ENCODE measurements at places on chromosomes 13 and 19. TPM values are rescaled to one million over a fixed set of nuclear protein-coding genes. Genes with fewer than 3 reads are reported as not detected.
A peak's percentile ranks its signal among the peaks of the same experiment; 100 is the strongest.

FAM83E gene
- 109 TPM for polyA plus RNA-seq

KLK1 gene
- polyA plus RNA-seq: 398 TPM

- H3K27me3 ChIP-seq: no peaks in the 10 kb centered on the region
- no peak overlapping the region for H3K27ac ChIP-seq
- peaks cover 15% of the 10 kb centered on the region for H3K4me1 ChIP-seq
- H3K36me3 ChIP-seq: no peaks in the 10 kb centered on the region
- DNase-seq: no peak
Observed at GRCh38 chr19:3192228-3192635, 6.5 kb downstream of the NCLN start.

TPRX2 gene
- polyA plus RNA-seq: not detected

ABCA7 gene
- polyA plus RNA-seq: 9.9 TPM

DNA sequence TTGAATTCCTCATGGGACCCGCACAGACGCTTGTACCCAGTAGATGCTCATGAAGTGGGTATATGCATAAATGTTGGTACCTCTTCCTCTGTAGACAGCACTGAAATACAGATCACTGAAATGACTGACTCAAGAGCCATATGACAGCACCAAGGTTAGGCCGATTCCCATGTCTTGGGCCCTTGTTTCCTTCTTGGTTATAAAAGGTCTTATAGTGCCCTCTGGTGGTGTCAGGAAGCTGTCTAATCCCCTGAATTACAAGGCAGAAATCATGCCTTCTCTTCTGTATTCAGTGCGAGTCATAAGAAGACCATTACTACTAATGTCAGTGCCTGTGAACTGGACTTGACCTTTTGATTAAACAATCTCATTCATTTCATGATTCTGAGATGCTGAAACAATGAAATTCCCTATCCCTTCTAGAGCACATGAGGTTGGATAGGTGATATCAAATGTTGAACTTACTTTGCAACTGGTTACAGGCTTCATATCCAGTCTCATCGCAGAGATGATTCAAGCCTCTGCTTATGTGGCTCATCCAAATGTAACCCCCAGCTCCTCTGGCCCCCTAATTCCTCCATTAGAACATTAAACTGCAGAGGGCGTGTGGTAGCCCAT, 59.7 kb downstream of the SPATA13 start:
- H3K27ac ChIP-seq: peak overlapping the region; percentile 41
- H3K4me1 ChIP-seq: peaks cover 25% of the 10 kb centered on the region
- no peak overlapping the region for H3K4me3 ChIP-seq
- H3K36me3 ChIP-seq: peaks cover 12% of the 10 kb centered on the region
- H3K27me3 ChIP-seq: no peaks in the 10 kb centered on the region

GRCh38 chr19:46650445-46650844, 10.5 kb downstream of the DACT3 start:
- H3K27ac ChIP-seq: peak overlapping the region; percentile 30
- H3K4me3 ChIP-seq: no peak overlapping the region
- H3K4me1 ChIP-seq: peaks cover 34% of the 10 kb centered on the region
- peaks cover 3% of the 10 kb centered on the region for H3K27me3 ChIP-seq

DNA sequence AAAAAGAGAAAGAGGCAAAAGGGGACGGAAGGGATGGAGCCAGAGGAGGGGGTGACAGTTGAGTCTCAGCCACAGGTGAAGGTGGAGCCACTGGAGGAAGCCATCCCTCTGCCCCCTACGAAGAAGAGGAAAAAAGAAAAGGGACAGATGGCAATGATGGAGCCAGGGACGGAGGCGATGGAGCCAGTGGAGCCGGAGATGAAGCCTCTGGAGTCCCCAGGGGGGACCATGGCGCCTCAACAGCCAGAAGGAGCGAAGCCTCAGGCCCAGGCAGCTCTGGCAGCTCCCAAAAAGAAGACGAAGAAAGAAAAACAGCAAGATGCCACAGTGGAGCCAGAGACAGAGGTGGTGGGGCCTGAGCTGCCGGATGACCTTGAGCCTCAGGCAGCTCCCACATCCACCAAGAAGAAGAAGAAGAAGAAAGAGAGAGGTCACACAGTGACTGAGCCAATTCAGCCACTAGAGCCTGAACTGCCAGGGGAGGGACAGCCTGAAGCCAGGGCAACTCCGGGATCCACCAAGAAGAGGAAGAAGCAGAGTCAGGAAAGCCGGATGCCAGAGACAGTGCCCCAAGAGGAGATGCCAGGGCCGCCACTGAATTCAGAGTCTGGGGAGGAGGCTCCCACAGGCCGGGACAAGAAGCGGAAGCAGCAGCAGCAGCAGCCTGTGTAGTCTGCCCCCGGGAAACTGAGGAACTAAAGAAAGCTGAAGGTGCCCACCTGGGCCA, 2.5 kb downstream of the POLR1G start:
- no peak overlapping the region for H3K4me3 ChIP-seq
- peaks cover 2% of the 10 kb centered on the region for H3K4me1 ChIP-seq
- no peak overlapping the region for H3K27ac ChIP-seq
- peaks cover 12% of the 10 kb centered on the region for H3K27me3 ChIP-seq
- DNase-seq: no peak

- H3K36me3 ChIP-seq: no peaks in the 10 kb centered on the region
- DNase-seq: peak; percentile 67
- no peak overlapping the region for H3K27ac ChIP-seq
- H3K4me1 ChIP-seq: no peaks in the 10 kb centered on the region
- H3K27me3 ChIP-seq: no peaks in the 10 kb centered on the region
- H3K4me3 ChIP-seq: no peak overlapping the region
Observed at GRCh38 chr19:3543150-3544057, 4.4 kb downstream of the TEKTIP1 start.

- DNase-seq: no peak
- H3K27me3 ChIP-seq: no peaks in the 10 kb centered on the region
- H3K4me1 ChIP-seq: no peaks in the 10 kb centered on the region
- H3K4me3 ChIP-seq: no peak overlapping the region
Observed at GRCh38 chr13:47168618-47169017, 271.8 kb upstream of the HTR2A start.

- H3K36me3 ChIP-seq: peaks cover 83% of the 10 kb centered on the region
- no peaks in the 10 kb centered on the region for H3K4me1 ChIP-seq
- H3K4me3 ChIP-seq: no peak overlapping the region
- no peak overlapping the region for H3K27ac ChIP-seq
Observed at GRCh38 chr19:1819341-1820255, 7.5 kb upstream of the ATP8B3 start.

- no peak overlapping the region for H3K4me3 ChIP-seq
- DNase-seq: no peak
- H3K4me1 ChIP-seq: no peaks in the 10 kb centered on the region
- no peaks in the 10 kb centered on the region for H3K36me3 ChIP-seq
- no peak overlapping the region for H3K27ac ChIP-seq
Observed at GRCh38 chr13:73224703-73225102, 165.9 kb downstream of the KLF5 start.

OBI1 gene
- polyA plus RNA-seq: 5.6 TPM

DNA sequence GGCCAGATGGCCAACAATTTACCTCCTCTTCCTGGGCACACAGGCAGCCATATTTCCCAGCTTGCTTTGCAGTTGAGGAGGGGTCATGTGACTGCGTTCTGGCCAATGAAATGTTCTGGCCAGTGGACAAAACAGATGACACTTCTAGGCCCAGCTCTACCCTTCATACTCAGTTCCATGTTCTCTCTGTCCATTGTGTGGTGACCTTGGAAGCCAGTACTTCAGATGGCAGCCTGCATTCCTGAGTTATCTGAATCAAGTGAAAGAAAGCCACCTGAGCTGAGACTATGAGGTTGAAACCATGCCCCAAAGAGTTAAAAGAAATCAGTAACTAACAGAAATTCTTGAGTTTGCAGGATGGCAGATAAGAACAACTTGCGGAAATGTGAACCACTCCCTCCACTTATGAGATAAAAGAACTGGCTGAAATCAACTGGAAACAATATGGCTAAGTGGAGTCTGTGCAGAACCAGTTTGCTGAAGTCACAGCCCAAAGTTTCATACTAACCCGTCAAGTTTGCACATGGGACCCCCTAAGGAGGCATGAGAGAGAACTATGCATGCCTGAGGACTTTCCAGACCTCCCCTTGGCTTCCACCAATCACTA, 8.1 kb downstream of the FAM187B start:
- no peak for DNase-seq
- H3K4me1 ChIP-seq: no peaks in the 10 kb centered on the region
- no peaks in the 10 kb centered on the region for H3K36me3 ChIP-seq
- H3K4me3 ChIP-seq: no peak overlapping the region
- no peak overlapping the region for H3K27ac ChIP-seq
- H3K27me3 ChIP-seq: peaks cover 6% of the 10 kb centered on the region

- peak overlapping the region; percentile 84 for H3K4me3 ChIP-seq
- no peaks in the 10 kb centered on the region for H3K27me3 ChIP-seq
- H3K4me1 ChIP-seq: peaks cover 38% of the 10 kb centered on the region
- peak; percentile 84 for DNase-seq
- H3K36me3 ChIP-seq: peaks cover 11% of the 10 kb centered on the region
Observed at GRCh38 chr19:2428321-2428690, 920 bp upstream of the TIMM13 start.

CD22 gene
- 107 TPM for polyA plus RNA-seq

DNA sequence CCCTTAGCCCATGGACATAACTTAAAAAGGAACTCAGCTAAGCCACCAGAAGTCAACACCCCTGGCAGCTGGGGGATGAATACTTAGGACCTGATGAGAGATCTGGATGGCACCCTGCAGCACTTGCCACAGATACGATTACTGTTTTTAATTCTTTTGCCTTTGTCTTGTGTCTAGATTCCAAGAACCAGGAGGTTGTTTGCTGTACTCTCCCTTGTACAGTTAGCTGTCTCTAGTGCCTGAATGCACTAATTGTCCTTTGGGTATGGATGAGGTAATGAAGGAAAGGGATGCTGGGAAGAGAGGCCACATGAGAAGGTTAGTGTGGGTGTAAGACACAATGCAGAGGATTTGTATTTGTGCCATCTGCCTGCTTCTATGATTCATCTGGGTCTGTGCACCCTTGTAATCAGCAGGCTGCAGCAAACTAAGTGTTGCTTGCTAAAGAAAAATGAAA, 385.8 kb downstream of the KCNRG start:
- H3K36me3 ChIP-seq: no peaks in the 10 kb centered on the region
- H3K4me3 ChIP-seq: no peak overlapping the region
- no peaks in the 10 kb centered on the region for H3K27me3 ChIP-seq
- H3K27ac ChIP-seq: no peak overlapping the region
- peaks cover 35% of the 10 kb centered on the region for H3K4me1 ChIP-seq

DNA sequence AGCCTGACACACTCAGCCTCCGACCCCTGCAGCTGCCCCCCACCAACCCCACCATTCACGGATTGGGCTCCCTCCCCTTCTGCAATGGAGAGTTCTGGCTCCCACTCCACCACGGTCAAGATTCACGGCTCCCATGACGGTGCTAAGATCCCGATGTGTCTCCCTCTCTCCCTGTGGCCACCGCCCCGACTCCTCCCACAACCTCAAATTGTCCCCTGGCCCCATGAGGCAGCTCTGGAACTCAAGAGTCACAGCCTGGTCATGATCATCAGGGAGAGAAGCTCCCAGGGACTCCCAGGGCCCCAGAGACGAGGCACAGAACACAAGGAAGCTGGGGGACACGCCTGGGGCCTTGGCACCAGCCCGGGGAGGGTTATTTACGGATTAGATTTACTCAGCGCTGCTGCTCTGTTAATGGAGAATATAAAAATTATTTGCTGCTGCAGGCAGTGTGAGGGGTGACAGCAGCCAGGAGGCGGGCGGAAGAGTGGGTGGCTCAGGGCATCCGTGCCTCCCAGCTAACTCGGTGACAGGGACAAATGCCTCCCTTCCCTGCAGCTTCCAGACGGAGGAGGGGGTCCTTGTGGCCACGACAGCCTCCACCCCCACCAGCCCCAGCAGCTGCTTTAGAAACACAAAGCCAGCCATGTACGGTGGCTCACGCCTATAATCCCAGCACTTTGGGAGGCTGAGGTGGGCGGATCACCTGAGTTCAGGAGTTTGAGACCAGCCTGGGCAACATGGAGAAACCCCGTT, 184.2 kb downstream of the PTPRS start:
- H3K27me3 ChIP-seq: no peaks in the 10 kb centered on the region
- no peaks in the 10 kb centered on the region for H3K36me3 ChIP-seq

- no peaks in the 10 kb centered on the region for H3K36me3 ChIP-seq
- no peaks in the 10 kb centered on the region for H3K4me1 ChIP-seq
- H3K27ac ChIP-seq: no peak overlapping the region
- no peak overlapping the region for H3K4me3 ChIP-seq
- no peaks in the 10 kb centered on the region for H3K27me3 ChIP-seq
Observed at GRCh38 chr13:50676602-50677001, 166.9 kb downstream of the DLEU7 start.

DNA sequence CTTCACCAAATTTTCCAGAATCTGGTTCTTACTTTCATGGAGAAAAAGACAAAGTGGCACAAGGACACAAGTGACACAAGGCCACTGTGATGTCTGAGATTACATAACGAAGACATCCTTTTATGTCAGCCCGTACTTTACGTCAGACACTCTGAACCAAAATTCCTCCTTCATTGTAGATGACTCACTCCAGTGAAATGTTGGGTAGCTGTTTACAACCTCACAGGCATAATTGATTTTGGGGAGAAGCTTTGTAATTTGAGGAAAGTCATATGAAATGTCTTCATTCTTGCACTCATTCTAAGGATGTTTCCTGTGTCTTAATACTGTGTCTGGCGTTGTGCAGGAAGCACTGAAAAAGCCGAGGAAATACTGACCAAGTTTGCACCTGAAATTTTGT, 20.0 kb upstream of the LGALS14 start:
- H3K4me1 ChIP-seq: no peaks in the 10 kb centered on the region
- no peak for DNase-seq
- no peaks in the 10 kb centered on the region for H3K27me3 ChIP-seq
- no peak overlapping the region for H3K4me3 ChIP-seq
- no peaks in the 10 kb centered on the region for H3K36me3 ChIP-seq

ACP5 gene
- polyA plus RNA-seq: 26.4 TPM

DNA sequence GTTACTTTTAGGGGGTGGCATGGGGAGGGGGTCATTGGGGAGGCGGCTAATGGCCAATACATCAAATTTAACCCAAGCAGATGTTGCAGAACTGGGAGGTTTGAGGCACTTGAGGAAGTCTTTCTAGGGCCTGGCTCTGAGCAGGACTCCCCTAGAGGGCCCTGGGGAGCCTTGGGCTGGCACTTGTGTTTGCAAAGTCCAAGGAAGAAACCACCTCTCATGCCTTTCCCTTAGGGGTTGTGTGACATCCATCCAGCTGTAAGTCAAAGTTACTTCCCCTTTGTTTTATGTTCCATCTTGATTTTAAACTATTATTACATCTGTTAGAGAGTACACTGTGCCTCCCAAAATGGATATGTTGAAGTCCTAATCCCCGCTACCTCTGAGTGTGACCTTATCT, 159.9 kb downstream of the KATNAL1 start:
- H3K4me1 ChIP-seq: peaks cover 16% of the 10 kb centered on the region
- no peak overlapping the region for H3K27ac ChIP-seq
- no peak for DNase-seq
- no peaks in the 10 kb centered on the region for H3K27me3 ChIP-seq
- no peak overlapping the region for H3K4me3 ChIP-seq
- no peaks in the 10 kb centered on the region for H3K36me3 ChIP-seq

GRCh38 chr13:31274390-31274789, 74.6 kb downstream of the B3GLCT start:
- H3K27me3 ChIP-seq: no peaks in the 10 kb centered on the region
- H3K27ac ChIP-seq: no peak overlapping the region
- no peaks in the 10 kb centered on the region for H3K36me3 ChIP-seq
- no peak overlapping the region for H3K4me3 ChIP-seq
- H3K4me1 ChIP-seq: no peaks in the 10 kb centered on the region

PALM3 gene
- polyA plus RNA-seq: not detected

Measured in sigmoid colon (tissue), 7 donors.